AG09309 (cell line): ENCODE measurements at places on chromosomes 1 and 21.

DNA sequence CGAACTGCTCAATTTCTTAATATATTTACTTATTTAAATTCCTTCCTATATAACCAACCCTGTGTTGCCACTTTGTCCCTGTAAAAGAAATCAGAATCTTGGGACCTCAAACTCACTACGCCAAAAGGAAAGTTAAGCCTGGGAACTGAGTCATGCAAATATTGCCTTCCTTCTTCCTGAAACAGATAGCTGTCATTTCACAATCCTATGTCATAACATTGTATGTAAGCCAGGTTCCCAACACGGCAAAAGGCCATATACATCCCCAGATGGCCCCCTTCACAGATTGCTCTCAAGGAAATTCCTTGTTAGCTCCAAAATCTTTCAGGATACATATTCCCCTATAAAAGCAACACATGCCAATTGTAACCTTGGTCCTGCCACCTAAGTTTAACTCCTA lies 39.7 kb downstream of the C21orf91 start:
- no peak for DNase-seq

DNA sequence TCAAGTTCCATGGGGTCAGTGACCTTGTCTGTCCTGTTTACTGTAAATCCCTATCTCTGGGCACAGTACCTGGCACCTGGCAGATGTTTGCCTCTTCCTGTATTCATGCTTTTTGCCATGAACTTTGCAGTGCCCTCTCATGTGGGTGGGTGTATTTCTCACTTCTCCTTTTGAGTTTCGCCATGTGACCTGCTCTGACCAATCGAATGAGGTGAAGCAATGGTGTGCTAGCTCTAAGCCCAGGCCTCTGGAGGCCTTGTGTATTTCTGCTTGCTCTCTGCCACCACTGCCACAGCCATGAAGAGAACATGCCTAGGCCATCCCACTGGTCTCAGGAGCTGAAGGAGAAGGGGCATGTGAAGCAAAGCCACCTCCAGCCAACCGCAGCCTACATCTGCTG lies 185.5 kb upstream of the ZC3H12A start:
- no peak for DNase-seq

DNA sequence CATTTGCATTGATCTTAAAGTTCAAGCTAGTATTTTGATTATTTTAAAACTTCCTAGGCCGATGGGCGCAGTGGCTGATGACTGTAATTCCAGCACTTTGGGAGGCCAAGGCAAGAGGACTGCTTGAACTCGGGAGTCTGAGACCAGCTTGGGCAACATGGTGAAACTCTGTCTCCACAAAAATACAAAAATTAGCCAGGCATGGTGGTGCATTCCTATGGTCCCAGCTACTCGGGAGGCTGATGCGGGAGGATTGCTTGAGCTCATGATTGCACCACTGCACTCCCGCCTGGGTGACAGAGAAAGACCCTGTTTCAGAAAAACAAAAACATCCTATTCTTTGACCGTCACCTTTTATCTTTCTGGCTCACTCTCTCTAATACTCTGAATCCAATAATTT lies 30.0 kb downstream of the MFSD2A start:
- no peak for DNase-seq

DNA sequence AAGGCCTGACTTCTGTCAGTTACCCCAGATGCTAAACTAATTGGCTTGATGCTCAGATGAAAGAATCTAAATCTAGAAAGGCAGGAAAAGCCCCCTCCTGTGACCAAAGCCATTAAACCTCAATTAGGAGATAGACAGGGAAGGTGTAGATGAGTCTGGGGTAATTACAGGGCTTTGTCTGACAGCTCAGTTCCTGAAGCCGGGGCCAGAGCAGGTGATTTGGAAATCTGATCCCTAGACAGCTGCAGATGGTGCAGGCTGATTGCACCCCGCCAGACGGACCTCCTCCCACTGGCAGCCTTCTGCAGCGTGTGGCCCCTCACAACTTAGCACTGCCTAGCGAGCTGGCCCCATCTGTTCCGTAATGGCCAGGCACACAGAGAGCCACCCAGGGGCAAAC lies 395.1 kb downstream of the HLX start:
- no peak for DNase-seq

DNA sequence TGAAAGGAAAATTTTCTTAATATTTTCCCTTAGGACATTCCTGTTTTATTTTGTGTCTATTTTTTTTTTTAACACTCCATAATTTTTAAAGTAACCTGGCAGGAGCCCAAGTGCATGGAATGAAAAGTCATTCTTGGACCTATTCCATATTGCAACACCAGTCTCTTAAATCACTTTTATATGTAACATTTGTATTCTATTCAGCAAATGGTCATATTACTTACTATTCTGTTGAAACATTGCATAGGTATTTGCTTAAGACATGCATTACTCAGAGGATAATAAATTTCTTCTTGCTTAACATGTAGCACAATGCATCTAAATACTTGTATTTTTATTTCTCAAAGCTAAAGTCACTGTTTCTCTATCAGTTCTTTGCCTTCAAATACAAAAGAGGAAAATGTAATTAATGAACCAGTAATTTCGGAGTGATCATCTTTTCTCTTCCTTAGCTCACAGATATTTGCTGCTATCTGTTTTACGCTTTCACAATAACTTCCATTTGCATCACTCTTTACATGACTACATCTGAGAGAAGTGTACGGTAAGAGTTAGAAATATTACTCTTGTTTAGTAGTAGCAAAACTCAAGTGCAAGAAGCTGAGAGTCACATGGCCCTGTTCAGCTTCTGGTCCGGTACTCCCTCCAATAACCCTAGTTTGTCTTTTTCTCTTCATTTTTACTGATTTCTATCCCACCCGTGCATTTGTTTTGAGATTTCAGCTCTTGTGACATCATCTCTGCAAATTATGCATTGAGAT lies 394.8 kb downstream of the USP25 start:
- DNase-seq, result peak; percentile 90

- peak; percentile 49 for DNase-seq
Measured at GRCh38 chr1:19918057-19918456, 5.4 kb downstream of the PLA2G2E start.

- DNase-seq, result no peak
Measured at GRCh38 chr1:185695299-185695698, 38.9 kb upstream of the HMCN1 start.

- DNase-seq, result no peak
Measured at GRCh38 chr1:211742889-211743529, 67.6 kb upstream of the NEK2 start.

DNA sequence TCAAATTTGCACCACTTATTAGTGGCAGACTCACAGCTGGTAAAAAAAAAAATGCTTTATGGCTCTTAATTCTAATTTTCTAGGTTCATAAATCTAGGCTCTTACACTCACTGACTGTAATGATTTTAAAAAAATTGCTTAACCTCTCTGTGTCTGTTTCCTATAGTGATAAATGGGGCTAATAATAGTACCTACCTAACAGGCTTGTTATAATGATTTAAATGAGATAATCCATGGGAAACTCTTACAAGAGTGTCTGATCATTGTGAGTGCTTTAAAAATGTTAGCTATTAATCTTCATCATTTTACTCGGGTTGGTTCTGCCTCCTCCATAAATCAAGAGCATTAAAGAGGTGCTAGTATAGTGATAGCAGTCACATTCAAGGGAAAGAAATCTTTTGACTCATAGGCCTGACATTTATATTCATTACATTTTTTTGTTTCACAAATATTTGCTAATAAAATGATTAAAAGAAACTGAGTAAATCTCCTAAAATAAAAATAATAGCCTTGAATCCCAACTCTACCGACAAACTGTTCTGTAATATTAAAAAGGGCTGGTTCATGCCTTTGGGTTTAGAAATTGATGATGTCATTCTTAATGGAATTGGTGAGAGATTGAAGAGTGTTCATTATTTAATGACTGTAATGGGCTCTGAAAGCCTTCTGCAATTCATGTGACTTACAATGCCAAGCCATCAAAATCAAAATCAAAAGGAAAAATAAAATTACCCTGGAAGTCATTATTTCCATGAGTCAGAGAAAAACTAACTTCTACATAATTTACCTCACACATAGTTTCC lies 93.9 kb upstream of the PALMD start:
- DNase-seq, result no peak

DNA sequence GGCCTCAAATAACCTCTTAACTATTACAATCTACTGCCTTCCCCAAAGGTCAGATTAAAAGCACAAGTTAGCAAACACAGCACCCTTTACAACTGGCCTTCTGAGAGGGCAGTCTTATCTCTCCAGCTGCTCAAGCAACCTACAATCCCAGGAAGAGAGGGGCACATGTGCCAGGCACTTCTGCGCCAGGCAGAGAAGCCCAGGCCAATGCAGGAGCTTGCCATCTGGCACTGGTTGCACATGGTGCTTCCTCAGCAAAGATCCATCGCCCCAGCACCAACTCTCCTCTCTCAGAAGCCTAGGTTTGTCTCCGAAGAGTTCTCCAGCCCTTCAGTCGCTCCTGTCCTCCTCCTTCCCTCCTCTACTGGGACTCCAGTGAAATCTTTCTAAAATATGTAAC lies 2.5 kb downstream of the STK40 start:
- DNase-seq, result no peak

DNA sequence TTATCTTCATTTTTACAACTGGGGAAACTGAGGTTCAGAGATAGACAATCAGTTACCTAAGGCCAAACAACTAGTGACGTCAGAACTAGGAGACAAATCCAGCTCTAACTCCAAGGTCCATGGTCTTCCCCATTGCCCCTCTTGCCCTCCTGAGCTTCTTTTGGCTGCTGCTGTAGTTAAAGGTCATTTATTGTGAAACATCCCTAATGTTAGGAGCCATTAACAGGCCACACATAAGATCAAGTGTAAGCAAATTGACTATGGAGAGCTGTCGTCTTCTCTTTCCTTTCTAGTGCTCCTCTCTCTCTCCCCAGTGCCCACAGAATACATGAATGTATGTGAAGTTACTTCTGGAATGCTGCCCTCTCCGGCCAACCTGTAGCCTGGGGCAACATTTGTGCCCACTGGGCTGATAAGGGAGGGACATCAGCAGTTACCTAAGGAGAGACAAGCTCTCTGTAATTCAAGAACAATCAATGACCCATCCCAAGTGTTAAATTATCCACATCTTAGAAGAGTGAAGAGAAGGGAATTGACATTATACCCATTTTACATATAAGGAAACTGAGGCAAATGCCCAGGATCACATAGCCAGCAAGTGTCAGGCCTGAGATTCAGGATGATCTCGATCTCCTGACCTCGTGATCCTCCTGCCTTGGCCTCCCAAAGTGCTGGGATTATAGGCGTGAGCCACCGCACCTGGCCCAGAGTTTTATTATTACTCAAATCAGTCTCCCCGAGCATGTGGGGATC lies 40.1 kb downstream of the PTAFR start:
- DNase-seq, result no peak

GRCh38 chr21:33734291-33734690 lies 92.0 kb downstream of the ITSN1 start:
- DNase-seq, result peak; percentile 0

GRCh38 chr1:113859478-113860175 lies 11.9 kb downstream of the PTPN22 start:
- DNase-seq, result no peak

DNA sequence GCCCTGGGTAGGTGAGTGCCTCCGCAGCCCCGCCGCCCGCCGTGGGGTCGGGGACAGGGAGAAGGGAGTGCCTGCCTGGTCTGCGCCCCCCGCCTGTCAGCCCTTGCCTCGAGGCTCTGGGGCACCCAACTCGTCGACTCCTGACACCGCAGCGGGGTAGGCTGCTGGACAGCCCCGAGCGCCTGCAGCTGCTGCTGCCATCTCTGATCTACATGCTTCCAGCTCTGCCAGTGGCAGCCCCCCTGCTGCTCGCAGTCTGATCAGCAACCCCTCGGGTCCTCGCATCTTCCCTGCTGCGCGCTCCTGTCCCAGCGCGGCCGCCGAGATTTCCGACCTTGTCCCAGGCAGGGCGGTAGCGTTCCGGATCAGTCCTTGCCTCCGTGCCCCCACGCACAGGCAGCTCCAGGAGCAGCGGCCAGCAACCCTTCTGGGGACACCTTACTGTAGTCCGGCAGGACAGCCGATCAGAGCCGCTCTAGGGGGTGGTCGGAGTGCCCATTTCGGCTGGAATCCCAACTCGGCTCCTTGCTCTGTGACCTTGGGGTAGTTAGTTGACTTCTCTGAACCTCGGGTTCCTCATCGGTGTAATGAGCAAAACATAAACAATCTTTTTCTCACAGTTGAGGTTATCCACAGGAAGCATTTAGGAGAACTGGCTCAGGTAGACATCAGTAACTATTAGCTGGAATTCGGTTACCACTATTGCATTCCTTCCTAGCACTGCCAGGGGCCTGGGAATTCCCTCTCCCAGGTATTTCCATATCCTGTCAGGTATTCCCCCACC lies 540 bp downstream of the BCAN start:
- no peak for DNase-seq

DNA sequence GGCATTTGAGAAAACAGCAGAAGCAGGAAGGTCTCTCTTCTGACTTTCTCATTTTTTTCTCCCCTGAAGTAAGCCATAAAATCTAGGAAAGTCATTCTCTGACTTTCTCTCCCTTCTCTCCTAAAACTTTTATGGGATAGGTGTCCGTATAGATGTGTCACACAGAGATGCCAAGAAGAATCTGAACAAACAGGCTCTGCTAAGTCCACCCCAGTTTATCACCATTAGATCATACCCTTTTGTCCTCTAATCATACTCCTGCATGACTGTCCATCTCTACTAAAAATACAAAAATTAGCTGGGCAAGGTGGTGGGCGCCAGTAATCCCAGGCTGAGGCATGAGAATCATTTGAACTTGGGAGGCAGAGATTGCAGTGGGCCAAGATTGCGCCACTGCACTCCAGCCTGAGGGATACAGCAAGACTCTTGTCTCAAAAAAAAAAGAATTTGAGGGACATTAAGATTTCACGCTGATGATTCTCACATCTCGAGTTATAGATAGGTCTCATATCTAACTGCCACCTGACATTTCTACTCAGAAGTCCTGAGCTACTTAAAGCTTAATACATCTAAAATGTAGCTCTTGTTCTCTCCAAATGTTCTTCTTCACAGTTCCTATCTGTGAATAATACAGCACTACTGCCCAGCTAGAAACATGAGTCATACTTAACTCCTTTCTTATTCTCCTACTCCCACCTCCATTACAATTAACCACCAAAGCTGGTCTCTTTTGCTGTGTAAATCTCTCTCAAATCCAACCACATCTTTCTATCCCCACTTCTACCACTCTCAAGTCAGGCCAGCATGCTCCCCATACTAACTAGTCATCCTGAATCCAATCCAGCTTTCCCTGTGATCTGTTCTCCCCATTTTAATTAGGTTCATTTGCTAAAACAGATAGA lies 47.7 kb downstream of the ZNF644 start:
- no peak for DNase-seq

DNA sequence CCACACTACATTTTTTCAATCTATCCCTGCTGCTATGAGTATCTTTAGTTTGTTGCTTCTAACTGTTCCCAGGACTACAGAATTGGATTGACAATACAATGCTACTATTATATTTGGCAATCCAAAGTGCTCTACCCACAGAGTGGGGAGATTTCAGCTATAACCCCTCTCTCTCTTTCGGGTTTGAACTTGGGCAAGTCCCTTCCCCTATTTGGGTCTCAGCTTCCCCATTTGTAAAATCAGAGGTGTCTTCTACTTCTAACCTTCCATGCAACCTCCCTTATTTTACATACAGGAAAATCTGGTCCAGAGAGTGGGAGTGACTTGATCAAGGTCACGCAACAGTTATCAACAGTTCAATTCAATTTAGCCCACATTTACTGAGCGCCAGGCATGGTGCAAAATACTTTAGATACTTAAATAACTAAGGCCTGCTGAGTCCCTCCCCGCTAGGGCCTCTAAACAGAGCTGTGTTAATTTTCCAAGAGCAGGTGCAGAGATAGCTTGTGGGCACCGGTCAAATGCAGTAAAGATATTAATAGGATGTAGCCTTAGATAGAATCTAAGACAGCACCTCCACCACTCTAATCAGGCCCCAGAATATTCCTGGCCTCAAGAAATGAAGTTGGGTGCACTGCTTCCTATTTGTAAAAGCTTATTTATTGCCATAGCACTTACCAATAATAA lies 9.4 kb upstream of the GPX7 start:
- DNase-seq, result no peak
